ENCODE measurements at places on chromosomes 4 and X.

DNA sequence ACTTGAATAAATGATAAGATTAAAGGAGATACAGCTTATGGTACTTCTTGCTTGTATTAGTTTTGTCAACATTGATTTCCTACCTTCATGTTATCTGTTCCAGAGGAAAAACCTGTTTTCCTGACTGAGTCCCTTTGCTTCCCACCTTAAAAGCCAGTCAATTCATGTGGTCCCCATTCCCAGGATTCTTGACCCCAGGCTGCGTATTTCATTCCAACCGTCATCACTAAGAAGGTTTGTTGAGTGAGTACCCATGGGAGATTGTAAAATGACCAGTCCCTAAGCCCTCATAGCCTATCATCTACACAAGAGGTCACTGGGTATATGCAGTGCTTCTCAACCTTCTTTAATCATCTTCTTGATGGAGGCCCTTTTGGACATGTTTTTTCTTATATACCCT is 52.2 kb downstream of the BEX3 start:
- no peak for DNase-seq

DNA sequence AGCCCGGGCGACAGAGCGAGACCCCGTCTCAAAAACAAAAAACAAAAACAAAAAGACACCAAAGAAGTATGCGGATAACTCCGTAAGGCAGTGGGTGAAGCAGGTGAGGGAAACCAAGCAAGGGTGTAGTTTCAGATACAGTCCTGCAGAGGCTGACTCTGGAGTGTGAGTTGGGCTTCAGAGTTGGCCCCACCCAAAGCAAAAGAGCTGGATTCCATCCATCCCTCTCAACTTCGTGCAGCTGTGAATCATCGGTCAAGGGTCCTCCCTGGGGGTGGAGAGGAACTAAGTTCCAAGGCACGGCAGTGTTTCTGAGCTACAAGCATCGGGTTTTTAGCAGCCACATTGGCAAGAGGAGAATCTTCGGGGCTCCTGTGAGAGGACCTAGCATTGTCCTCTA is 43.9 kb upstream of the FAM9A start:
- DNase-seq: no peak

- DNase-seq: no peak
These were observed 62.3 kb downstream of the UCHL1 start for GRCh38 chr4:41318839-41319530.

- no peak for DNase-seq
These were observed 795.3 kb upstream of the AADAT start for GRCh38 chr4:170884969-170885570.

DNA sequence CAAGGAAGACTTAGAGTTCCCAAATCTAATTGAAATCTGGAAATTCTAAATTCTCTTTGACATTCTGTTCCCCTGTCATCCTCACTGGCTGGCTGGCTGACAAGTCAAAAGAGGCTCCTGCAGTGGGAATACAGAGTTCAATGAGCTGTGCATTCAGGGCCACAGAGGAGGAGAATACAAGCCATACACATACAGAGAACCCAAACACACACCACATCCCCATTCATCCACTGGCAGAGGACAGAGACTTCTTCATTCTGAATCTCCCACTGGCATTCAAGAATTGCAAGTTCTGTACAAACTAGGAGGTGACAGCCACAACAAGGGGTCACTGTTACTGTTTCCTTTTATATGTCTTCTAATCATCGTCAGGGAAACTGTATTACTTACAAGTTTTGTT is 49.7 kb downstream of the SAT1 start:
- no peak for DNase-seq

DNA sequence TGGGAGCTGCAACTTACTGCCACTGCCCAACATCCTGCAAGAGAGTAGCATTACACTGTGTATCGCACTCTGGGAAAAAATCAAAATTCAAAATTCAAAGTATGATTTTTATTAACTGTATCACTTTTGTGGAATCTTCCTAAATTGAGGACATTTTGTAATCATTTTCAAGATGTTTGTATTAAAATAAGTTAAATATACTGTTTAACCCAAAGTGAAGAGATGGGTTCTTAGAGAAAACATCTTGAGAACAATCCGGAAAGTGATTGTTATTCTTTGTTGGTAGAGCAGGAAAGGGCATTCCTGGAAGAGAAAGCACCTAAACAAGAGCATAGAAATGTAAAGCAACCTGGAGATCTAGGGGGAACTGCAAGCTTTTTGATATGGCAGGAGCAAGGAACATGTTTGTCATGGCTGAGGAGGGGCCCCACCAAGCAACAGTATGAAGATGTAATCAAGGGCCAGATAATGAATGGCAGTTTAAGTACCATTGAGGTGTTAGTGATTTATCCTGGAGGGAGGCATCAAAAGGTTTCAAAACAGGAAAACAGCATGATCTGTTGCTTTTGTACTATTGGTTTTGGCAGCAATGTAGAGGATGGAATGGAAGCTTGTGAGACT is 14.1 kb upstream of the SEC24D start:
- DNase-seq: no peak

DNA sequence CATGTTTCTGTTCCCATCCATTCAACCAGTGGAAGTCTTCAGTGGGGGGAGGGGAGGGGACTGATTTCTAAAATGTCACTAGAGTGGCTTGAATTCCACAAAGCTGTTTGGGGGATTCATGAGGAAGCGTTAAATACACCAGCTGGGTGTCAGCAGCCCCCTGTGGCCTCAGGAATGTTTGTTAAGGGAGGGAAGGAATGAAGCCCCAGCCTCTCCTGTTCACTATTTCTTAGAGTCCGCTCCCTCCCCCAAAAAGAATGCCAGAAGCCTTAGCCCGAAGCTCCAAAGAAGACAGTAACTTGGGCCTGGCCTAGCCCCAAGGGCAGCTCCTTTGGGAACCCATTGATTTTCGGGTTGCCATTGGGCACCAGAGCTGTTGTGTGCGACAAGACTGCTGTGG is 3.3 kb downstream of the SHROOM2 start:
- DNase-seq: no peak

- no peak for DNase-seq
These were observed 41.6 kb downstream of the EVC start for GRCh38 chr4:5752376-5753184.

DNA sequence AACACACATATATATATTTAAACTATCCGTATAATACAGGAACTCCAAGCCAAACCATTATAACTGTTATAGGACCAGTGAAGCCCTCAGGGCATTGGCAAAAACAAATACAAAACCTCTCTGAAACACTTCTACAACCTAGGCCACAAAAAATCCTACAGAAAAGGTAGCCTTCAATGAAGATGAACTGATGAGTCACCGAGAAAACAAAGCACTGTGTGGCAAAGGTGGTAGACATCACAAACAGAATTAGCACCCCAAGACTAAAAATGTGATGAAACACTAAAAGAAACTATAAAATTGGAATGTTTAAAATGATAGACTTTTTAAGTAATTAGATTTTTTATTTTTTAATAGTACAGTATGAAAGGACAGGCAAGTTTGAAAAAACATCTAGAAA is 5.5 kb upstream of the HSPA4L start:
- no peak for DNase-seq

GRCh38 chr4:66863481-66863880 is 681.8 kb downstream of the CENPC start:
- no peak for DNase-seq

DNA sequence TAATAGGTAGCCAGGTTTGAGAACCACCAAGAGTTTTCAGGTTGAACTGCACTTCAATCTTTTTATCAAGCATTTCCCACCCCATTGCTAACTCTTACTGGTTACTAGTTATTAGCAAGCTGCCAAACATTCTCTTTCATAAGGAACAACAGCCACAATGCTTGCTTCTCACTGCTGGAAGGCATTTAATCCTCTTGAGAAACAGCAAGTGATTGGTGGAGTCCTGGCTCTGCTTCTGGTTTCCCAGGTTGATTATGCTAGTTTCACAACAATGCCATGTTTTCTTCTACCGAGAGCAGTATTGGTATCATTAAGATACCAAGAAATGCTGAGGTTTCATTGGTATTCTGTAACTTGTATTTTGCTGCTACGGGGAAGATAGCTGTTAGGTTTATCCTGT is 32.2 kb upstream of the TXLNG start:
- DNase-seq: no peak

GRCh38 chrX:17030092-17030491 is 83.6 kb downstream of the REPS2 start:
- no peak for DNase-seq

DNA sequence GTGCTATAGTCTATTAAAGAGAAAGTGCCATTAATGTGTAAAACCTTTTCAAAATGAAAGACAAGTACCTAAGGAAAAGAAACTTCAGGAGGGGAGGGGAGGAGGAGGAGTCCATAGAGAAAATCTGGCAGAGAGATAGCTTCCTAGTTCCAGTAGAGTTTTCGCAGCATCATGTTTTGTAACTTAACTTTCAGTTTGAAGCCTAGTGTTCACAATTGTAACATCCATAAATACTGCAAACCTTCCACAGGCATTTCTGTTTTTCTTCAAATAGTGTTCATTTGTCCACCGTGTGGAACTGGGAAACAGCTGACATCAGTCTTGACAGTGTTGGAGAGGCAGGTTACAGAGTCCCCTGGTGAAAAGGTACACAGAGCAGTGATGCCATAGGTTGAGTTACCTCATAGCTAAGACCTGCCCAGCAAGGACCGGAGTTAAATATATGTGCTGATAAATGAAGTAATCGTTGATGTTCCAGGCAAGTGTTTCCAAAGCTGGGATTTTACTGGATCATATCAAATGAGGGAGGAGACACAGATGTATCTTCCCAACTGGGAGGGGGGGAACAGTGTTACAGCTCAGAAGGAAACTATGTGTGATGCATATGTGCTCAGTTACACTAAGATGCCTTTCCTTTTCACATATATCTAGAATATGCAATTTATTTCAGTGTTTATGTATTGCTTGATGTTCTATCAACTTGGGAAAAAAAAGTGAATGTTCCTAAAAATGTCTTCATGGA is 369.5 kb upstream of the FAM241A start:
- no peak for DNase-seq

DNA sequence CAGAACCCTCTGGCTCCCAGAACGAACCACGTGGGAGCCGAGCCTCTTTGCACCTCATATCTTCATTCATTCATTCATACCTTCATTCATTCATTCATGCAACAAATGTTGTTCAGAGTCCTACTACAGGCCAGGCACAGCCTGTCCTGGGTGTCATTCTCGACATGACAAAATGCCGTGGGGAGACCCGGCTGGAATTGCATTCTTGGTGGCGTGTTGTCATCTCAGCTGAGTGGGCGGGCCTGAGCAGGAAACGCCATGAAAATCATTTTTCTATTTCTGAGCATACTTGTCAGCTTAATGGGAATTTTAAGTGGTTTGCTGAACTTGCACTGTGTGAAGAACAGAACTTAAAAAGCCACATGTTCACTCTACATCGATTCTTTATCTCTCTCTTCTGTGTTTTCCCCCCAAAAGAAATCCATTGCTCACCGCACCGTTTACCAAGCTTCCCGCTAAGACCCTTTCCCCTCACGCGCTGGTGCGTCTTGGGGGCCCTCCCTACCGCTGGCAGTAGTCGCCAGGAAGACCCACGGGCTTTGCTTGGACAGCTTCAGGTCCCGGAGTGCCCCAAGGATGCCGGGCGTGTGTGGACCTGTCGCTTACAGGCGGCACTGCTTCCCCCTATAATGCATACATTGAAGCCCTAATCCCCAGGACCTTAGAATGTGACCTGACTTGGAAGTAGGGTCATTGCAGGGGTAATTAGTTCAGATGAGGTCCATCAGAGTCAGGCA is 41.6 kb upstream of the HMX1 start:
- no peak for DNase-seq

- DNase-seq: no peak
These were observed 22.7 kb upstream of the PLCXD1 start for GRCh38 chrX:258291-259040.

GRCh38 chr4:40804598-40804997 is 54.8 kb downstream of the NSUN7 start:
- DNase-seq: no peak

- no peak for DNase-seq
These were observed 57.1 kb downstream of the PDLIM5 start for GRCh38 chr4:94508806-94509205.

GRCh38 chrX:39946822-39947221 is 150.9 kb downstream of the BCOR start:
- no peak for DNase-seq

DNA sequence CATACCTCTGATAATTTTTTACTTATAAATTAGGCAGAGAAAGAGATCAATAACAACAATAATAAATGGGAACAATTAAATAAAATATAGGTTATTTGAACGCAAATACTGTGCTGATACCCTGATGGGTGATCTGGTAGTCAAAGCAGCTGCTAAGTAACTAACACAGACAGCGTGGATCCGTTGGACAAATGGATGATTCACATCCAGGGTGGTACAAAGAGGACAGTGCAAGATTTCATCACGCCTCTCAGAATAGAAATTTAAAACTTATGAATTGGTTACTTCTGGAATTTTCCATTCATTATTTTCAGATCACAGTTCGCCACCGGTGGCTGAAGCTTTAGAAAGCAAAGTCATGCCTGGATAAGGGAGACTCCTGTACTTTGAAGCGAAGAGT is 1066.0 kb upstream of the ADGRL3 start:
- no peak for DNase-seq

DNA sequence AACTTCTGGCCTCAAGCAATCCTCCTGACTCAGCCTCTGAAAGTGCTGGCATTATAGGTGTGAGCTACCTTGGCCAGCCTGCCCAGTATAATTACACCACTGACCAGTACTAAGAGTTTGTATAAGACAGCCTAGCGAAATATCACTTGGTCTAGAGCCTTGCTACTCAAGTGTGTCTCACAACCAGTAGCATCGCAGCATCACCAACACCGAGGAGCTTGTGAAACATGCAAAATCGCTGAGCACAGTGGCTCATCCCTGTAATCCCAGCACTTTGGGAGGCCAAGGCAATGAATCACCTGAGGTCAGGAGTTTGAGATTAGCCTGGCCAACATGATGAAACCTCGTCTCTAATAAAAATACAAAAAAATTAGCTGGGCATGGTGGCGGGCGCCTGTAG is 102.0 kb upstream of the GATB start:
- no peak for DNase-seq

DNA sequence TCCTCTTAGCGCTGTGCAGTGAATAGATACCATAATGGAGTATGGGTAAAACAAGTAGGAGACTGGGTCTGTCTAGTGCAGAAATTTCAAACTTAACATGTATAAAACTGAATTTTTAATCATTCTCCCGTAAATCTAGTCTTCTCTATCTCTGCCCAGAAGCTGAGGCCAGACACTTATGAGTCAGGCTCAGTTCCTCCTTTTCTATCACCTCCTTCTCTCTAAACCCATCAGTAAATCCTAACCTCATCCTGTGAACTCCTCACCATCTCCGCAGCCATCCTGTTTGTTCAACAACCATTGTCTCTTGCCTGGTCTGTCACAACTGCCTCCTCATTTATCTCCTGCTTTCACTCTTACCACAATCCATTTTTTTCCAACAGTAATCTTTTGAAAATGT is 19.8 kb upstream of the SGMS2 start:
- DNase-seq: no peak
